ENCODE measurements at places on chromosomes 2 and 18.

GRCh38 chr2:66432801-66433694 lies 1.9 kb upstream of the MEIS1 start:
- peak; percentile 90 for DNase-seq

- no peak for DNase-seq
Measured at GRCh38 chr2:223300326-223300725, 248.3 kb downstream of the KCNE4 start.

GRCh38 chr2:120437604-120438000 lies 91.7 kb downstream of the INHBB start:
- no peak for DNase-seq

DNA sequence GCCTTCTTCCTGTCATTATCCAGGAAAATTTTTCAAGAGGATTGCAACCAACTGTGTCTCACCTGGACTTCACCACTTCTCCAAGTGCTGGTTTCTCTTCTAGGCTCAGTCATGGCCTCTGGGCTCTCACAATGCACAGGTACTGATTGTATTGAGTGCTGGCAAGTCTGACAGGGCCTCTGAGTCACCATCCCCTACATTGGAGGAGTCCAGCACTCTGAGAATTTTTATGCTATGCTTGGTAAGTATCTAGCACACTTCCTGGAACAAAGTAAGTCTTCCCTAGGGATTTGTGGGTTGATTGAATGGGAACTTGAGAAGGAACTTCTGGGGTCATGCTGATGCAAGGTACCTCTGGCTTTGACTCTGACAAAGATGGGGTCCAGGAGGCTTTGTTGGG lies 147.2 kb upstream of the CELF4 start:
- DNase-seq = no peak

GRCh38 chr2:181575024-181575649 lies 81.8 kb downstream of the CERKL start:
- no peak for DNase-seq

DNA sequence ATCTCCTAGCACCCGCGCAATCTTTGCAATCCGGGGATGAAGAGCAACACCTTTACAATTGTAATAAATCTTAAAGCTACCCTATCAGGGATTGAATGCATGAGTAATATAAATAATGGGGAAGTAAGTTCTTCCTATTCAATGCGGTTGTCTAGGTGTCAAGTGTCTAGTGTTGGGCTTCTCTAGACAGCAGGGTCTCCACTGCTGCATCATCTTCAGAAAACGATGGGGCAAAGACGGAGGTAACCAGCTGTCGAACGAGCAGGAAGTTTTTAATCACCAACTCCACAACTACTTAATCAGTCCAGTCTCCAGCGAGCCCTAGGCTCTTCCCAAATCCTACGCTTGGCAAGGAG lies 573 bp downstream of the STAM2 start:
- no peak for DNase-seq

Measured in foreskin melanocyte (primary cell).